ENCODE measurements at places on chromosomes 16 and 17.

DNA sequence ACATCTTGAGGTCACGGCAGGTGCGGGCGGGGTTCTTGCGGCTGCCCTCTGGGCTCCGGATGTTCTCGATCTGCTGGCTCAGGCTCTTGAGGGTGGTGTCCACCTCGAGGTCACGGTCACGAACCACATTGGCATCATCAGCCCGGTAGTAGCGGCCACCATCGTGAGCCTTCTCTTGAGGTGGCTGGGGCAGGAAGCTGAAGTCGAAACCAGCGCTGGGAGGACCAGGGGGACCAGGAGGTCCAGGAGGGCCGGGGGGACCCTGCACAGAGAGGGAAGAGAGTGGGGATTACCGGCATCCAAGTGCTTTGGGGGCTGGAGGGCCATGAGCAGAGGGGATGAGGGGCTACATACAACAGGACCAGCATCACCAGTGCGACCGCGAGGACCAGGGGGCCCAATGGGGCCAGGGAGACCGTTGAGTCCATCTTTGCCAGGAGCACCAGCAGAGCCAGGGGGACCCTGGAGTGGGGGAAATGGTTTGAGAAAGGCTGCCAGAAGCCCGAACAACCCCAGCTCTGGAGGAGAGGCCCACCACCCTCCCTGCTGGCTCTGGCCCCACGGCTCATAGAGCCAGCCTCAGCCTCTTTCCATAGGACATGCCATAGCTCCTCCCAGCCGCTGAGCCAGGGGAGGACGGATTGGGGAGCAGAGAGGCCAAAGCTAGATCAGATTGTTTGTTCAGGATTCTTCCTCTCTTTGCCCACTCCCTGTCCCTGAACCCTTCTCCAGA lies 14.6 kb downstream of the COL1A1 start:
- DNase-seq: no peak

- DNase-seq: no peak
These were observed 13.2 kb upstream of the NUP93 start for GRCh38 chr16:56716761-56717160.

GRCh38 chr17:57234061-57234738 lies 22.1 kb upstream of the MSI2 start:
- no peak for DNase-seq

DNA sequence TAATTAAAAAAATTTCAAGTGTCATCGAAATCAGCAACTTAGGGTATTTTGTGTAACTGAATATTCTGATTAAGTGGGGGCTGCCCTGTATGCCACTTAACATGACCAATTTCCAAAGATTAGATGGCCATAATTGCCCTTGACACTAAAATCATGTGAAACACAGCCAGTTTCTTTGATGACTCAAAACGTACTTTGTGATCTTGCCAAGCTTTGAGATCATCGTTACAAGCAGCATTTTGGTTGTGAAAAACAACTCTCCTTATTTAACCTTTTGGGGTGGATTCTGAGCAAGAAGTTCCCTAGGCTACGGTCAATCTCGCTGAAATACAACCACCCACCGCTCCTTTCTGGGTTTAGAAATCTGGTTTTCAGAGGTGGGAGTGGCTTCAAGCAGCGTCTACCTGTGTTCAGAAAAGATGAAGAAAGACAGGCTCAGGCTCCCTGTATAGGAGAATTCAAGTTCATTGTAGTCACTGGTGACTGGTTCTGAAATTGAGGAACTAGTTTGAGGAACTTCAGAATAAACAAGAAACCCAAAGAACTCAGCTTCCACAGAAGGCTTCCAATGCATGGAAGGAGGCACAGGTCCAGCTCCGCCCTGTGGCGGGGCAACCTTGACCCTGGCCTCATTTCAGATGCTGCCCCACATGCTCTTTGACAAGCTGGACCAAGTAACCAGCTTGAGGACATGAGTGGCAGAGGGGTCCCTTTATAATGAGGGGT lies 9.4 kb downstream of the MAP3K14 start:
- DNase-seq: no peak

- DNase-seq: no peak
These were observed 5.2 kb upstream of the GRIN2C start for GRCh38 chr17:74864866-74865395.

- DNase-seq: no peak
These were observed 1.6 kb downstream of the RPL13 start for GRCh38 chr16:89561884-89562599.
